ENCODE measurements at places on chromosomes 12 and 14. TPM values are rescaled to one million over a fixed set of nuclear protein-coding genes. Genes with fewer than 3 reads are reported as not detected.

Gene SLC10A1
- total RNA-seq = 0.87 TPM

Gene ZNF605
- total RNA-seq = 16.3 TPM

Gene PPP4R3A
- total RNA-seq = 62.1 TPM

- peak; percentile 57 for ATAC-seq
These were observed 13.9 kb downstream of the SYT1 start for GRCh38 chr12:78878459-78878858.

Gene AKAP5
- 5.2 TPM for total RNA-seq

- no peak for ATAC-seq
These were observed 148.1 kb downstream of the TSPAN9 start for GRCh38 chr12:3225154-3225795.

Gene TSPAN19
- 3.7 TPM for total RNA-seq

- no peak for ATAC-seq
These were observed 789.6 kb upstream of the NOVA1 start for GRCh38 chr14:27387463-27387862.

Measured in motor neuron (in vitro differentiated cells).